Glutamatergic neuron (in vitro differentiated cells): ENCODE measurements at places on chromosomes 6 and 20. TPM values are rescaled to one million over a fixed set of nuclear protein-coding genes. Genes with fewer than 3 reads are reported as not detected.

DNA sequence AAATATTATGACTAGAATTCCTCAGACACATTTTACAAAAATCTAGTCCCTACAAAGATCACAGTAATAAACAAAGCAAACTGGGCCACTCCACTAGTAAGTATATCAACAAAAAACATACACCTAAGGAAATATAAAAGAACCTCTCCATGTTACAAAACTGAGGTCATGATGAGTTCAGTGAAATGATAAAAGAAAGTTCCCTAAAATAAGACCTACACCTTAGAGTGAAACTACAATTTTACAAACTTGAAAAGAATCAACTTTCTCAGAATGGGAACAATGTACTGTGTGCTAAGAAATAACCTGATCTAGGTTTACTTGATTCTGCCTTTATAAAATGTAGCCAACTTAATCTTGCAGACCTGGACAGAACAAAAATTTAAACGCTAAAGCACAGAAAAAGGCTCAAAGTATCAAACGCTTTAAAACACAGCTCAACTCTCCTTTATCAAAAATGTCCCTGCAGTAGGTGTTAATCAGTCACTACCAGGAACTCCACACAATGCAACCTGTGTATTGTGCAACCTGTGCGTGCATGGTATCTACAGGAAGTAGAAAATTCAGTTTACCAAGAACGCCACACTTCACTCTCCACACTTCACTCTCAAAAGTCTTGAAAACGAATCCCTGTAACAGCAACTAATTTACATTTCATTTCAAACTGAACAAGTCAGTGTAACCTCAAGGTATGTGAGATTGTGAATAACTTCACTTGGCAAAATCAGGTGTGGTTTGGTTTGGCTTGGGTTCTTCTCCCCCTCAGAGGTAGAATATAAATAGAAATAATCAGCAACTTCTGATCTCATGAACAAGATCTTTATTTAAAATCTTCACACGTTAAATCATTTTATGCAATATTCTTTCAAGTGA, 1.8 kb downstream of the RALGAPA2 start:
- H3K27ac ChIP-seq: no peak overlapping the region
- H3K36me3 ChIP-seq: peaks cover 4% of the 10 kb centered on the region
- no peak for DNase-seq
- peak overlapping the region; percentile 89 for H3K4me3 ChIP-seq
- H3K27me3 ChIP-seq: peaks cover 7% of the 10 kb centered on the region

- no peaks in the 10 kb centered on the region for H3K4me1 ChIP-seq
- no peak overlapping the region for H3K4me3 ChIP-seq
- no peak for DNase-seq
- H3K36me3 ChIP-seq: no peaks in the 10 kb centered on the region
- no peaks in the 10 kb centered on the region for H3K27me3 ChIP-seq
Measured at GRCh38 chr6:128039543-128039942, 138.7 kb upstream of the THEMIS start.

- H3K4me1 ChIP-seq: peaks cover 20% of the 10 kb centered on the region
- no peaks in the 10 kb centered on the region for H3K27me3 ChIP-seq
- peak overlapping the region; percentile 78 for H3K27ac ChIP-seq
- DNase-seq: peak; percentile 16
- no peak overlapping the region for H3K4me3 ChIP-seq
Measured at GRCh38 chr6:115901896-115902295, 158.8 kb downstream of the FRK start.

- no peaks in the 10 kb centered on the region for H3K27me3 ChIP-seq
- no peaks in the 10 kb centered on the region for H3K36me3 ChIP-seq
- H3K4me1 ChIP-seq: peaks cover 6% of the 10 kb centered on the region
- H3K4me3 ChIP-seq: no peak overlapping the region
- no peak overlapping the region for H3K27ac ChIP-seq
Measured at GRCh38 chr20:57871237-57871632, 161.4 kb upstream of the PMEPA1 start.

DNA sequence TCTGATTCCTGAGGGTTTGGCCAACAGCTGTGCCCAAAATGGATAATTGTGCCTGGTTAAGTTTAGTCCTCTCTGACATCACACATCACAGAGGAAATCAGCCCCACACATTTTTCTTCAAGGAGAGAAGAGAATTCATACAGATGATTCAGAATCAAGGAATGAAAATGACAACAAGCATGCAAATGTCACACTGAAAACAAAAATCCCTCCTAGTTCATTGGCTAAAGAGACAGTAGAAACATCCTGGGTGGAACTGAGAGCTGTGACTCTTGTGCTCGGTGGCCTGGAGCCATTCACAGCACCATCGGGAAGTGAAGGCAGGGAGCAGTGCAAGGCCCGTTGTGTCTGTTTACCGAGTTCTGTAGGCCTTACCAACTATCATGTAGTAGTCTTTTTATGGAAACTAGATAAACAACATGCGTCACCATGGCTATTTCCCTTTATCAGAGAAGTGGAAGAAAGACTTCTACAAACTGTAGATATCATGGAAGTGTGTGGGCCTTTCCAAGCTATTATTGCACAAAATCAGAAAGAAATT, 81.7 kb upstream of the TENT5A start:
- no peak for DNase-seq
- no peaks in the 10 kb centered on the region for H3K36me3 ChIP-seq
- no peaks in the 10 kb centered on the region for H3K27me3 ChIP-seq
- H3K27ac ChIP-seq: no peak overlapping the region
- no peak overlapping the region for H3K4me3 ChIP-seq

The LY6G6C gene
- 1.8 TPM for total RNA-seq

The HLA-DQA1 gene
- total RNA-seq: not detected

The PRR18 gene
- total RNA-seq: not detected
